Stimulated activated CD8-positive, alpha-beta memory T cell treated with anti-CD3 and anti-CD28 coated beads, Interleukin-7, amount 100 ng/mL, for 1 hour (primary cell): ENCODE measurements at places on chromosomes 1 and 21.

- no peak for DNase-seq
Measured at GRCh38 chr1:228141226-228142044, 1.4 kb downstream of the GUK1 start.

- DNase-seq: no peak
Measured at GRCh38 chr1:30317921-30318320, 405.5 kb downstream of the MATN1 start.

- no peak for DNase-seq
Measured at GRCh38 chr21:38268864-38269575, 12.2 kb downstream of the KCNJ15 start.

- DNase-seq: no peak
Measured at GRCh38 chr1:65942476-65942875, 149.8 kb downstream of the PDE4B start.

DNA sequence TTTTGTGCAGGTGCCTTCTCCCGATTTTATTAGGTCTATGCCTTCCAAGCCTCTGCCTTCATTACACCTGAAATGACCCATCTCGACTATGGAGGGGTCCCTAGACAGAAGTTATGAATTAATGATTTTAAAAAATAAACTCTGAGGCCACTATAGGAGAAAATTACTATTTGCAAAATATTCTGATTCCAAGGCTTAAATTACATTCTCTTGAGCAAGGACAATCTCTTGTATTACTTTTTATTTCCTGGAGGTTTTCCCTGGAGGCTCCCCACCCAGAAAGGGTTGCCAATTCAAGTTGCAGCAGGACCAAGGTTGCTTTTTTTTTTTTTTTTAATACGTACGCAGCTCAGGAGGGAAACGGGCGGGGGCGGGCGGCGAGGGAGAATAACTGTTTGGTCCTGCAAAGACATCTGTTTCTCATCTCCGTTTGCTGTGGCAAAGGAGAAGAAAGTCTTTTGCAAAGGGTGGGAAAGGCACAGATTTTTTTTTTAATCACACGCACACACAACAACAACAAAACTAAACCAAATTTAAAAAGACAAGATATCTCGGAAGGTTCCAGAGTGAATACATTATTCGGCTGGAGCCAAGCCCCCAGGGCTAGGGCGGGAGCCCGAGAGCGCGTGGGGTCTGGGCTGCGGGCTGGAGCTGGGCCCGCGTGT lies 618 bp upstream of the SERTAD4 start:
- DNase-seq: no peak

DNA sequence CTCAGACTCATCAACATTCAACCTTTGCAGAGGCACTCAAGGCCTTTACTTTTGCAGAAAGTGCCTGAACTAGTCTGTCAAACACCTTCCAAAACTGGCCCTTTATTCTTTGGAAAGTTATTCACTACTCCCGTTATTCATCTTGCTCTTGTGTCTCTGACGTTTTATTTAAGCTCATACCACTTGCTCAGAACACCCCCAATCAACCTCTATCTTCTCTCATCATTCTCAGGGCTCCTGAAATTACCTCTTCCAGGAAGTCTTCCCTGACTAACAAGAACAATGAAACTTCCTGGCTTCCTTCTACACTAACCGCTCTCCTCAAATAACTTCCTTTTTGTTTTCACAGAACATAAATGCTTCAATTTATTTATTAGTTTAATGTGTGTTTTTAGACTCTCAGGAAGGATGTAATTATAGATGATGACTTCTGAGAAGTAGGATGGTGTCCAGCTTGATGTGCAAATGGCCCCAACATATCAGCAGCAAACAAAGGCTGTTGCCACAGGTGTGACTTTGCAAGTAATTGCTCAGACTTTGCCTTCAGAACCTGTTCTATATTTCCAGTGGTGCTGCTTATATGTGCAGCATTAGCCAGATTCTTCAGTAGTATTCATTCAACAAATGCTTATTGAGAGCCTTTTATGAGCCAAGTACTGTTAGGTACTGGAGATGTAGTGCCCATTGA lies 22.8 kb upstream of the BATF3 start:
- no peak for DNase-seq

- no peak for DNase-seq
Measured at GRCh38 chr1:230107941-230108340, 40.9 kb downstream of the GALNT2 start.

DNA sequence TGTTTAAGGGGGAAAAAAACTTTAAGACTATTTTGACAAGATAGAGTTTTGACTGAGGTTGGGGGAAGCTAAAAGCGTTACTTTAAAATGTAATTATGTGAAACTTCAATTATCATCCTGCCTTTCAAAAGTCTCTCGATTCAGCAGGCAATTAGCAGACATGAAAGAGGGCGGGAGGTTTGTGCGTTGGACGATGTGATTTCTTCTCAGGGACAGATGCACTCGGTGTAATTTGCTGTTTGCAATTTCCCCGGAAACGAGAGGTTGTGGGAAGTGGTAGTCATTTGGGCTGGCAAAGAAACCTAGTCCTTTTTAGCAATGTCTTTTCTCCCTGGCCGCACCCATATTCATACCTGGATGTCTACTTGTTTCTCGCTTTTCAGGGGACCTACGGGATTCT lies 27.1 kb downstream of the KAZN start:
- no peak for DNase-seq

GRCh38 chr1:19424651-19425570 lies 60.4 kb downstream of the CAPZB start:
- no peak for DNase-seq

GRCh38 chr1:225426395-225427234 lies 1.2 kb downstream of the LBR start:
- DNase-seq: no peak

GRCh38 chr1:36111151-36111550 lies 13.9 kb downstream of the COL8A2 start:
- no peak for DNase-seq

- DNase-seq: no peak
Measured at GRCh38 chr1:106515375-106515774, 541.1 kb upstream of the PRMT6 start.

DNA sequence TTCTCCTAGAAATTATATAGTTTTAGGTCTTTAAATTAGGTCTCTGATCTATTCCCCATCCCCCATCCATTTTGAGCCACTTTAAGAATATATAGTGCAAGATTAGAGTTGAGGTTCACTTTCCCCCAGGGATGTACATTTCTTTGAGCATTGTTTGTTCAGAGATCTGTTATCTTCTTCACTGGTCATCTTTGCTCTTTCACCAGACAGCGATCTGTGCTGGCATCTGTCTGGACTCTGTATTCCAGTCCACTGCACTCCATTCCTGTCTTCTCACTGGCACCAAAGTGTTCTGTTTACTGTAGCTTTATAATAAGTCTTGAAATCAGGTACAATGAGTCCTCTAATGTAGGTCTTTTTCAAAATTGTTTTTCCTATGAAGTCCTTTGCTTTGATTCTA lies 112.5 kb downstream of the PCBP3 start:
- no peak for DNase-seq

DNA sequence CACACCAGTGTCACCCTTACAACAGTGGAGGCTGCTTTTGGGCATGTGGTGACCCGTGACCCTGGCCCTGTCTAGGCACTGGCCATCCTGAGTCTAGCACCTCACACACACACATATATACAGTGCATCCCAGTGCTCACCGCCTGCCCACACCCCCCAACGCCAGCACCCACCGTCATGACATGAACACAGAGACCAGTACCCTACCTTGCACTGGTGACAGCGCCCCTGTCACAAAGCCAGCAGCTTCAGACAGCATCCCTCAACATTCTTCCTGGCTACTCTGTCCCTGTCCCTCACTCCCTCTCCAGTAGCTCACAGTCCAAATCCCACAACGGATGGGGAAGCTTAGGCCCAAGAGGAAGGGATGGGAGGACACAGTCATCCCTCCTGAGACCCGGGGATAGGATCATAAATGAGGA lies 27.1 kb downstream of the AHDC1 start:
- DNase-seq: no peak

- no peak for DNase-seq
Measured at GRCh38 chr1:9374748-9375341, 82.2 kb downstream of the SPSB1 start.

- DNase-seq: no peak
Measured at GRCh38 chr1:102733491-102734236, 374.7 kb downstream of the COL11A1 start.

DNA sequence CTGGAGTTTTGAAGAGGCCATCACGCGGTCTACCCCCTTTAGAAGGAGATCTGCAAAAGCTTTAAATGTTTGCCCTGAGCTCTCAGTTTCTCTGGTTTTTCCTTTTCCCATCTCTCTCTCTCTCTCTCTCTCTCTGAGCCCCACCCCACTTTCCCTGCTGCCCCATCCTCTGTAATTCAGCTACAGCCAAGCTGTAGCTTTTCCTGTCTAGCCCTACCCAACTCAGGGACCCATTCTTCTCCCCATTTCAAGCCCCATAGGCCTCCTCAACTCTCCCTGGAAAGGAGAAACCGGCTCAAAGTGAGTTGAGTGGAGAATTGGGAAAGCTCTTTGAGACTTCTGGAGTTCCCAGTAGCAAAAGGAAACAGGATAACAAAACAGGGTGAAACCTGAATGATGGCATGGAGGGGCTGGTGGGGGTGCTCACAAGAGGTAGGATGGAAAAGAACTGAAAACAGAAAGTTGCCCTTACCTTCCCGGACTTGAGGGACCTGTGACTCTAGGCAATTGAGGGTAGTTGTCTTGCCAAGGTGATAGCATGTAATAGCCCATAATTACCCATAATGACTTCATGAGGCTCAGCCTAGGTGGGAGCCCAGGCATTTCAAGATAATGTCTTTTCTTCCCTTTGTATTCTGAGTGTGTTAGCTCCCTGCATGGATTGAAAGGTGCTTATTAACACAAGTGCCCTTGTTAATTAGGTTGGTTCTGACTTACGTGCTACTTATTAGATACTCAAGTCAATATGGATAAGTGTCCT lies 84.9 kb downstream of the SLC16A1 start:
- no peak for DNase-seq

- DNase-seq: no peak
Measured at GRCh38 chr1:218711001-218711400, 365.9 kb downstream of the TGFB2 start.

GRCh38 chr1:209409780-209410179 lies 173.7 kb upstream of the CAMK1G start:
- DNase-seq: no peak

DNA sequence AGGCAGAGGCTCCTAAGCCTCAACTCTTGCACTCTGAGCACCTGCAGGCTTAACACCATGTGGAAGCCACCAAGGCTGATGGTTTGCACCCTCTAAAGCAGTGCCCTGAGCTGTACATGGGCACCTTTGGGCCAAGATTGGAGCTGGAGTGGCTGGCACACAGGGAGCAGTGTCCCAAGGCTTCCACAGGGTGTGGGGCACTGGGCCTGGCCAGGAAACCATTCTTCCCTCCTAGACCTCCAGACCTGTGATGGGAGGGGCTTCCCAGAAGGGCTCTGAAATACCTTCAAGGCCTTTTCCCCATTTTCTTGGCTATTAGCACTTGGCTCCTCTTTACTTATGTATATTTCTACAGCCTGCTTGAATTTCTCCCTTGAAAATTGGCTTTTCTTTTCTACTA lies 67.9 kb upstream of the PPM1J start:
- DNase-seq: no peak

DNA sequence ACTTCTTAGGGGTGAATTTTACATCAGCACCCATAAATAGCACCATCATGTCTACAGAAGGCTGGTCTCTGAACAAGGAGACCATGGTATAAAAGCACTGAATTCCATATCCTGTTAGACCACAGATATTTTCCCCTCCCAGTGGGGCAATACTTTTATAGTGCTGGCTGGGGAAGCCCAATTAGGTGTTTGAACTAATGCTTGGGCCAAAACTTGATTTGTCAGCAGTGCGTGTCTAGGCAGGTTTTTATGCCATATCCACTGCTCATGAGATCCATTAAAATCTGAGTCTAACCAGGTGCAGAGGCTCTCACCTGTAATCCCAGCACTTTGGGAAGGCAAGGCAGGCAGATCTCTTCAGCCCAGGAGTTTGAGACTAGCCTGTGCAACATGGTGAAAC lies 623.0 kb downstream of the NPHP4 start:
- no peak for DNase-seq

GRCh38 chr1:214550013-214550856 lies 1.2 kb downstream of the PTPN14 start:
- DNase-seq: no peak

- no peak for DNase-seq
Measured at GRCh38 chr1:215475796-215476481, 91.2 kb upstream of the KCTD3 start.

- no peak for DNase-seq
Measured at GRCh38 chr1:93904228-93904627, 5.0 kb downstream of the GCLM start.
